ENCODE measurements at places on chromosomes 13 and 19.

GRCh38 chr13:91017669-91018053 is 329.8 kb upstream of the MIR17HG start:
- DNase-seq = no peak

GRCh38 chr19:47380559-47380958 is 31.4 kb downstream of the DHX34 start:
- no peak for DNase-seq

DNA sequence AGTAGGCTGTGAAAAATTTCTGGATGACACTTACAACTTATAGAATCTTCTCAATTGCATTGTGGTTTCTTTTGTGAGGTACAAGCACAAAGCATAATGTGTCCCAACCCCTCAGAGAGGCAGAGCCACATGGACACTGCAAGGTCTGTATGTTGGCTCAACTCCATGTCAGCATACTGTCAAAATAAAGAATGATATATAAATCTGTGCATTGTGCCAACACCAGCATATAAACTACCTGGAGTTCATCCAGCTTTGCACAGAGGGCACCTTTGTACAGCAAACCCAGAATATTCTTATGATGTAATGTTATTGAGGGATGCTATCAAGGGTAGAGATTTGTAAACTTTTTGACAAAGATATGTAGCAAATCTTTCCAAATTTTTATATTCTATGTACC is 1065.8 kb upstream of the MIR17HG start:
- DNase-seq = no peak

GRCh38 chr13:24165746-24166145 is 5.2 kb downstream of the SPATA13 start:
- no peak for DNase-seq
